Nephron progenitor cell (in vitro differentiated cells): ENCODE measurements at places on chromosomes 2 and 18.
A peak's percentile ranks its signal among the peaks of the same experiment; 100 is the strongest.

DNA sequence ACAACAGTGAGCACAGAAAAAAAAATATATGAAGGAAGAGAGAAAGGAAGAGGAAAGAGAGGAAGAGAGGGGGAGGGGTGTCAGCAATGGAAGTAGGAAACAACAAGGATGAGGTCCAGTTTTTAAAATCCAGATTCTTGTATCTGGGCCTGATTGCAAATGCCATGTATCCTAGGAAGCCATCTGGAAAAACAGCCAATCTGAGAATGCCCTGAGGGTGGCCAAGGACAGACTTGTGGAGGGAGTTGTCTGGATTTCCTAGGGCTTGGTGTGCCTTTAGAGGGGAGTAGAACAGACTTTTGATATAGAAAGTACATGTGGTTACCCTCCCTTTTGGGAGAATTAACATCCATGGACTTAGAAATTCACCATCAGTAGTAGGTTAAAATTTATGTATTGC is 47.1 kb downstream of the PRKCE start:
- no peak for DNase-seq

DNA sequence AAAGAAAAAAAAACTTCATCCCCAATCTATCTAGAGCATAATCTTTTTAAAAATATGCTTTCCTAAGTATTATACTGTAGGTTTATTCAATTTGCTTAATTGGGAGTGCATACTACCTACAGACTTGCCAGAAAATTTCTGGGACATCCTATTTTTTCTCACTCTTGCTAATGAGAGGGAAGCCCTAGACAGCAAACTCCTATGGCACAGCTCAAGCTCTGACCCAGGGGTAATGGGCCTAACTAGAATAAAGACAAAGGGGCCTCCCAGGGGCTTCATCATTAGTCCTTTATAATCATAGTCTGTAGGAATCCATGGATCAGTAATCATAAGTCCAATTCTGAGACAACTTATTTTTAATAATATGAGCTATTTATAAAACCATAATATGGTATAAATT is 142.6 kb upstream of the ITGA4 start:
- DNase-seq, result no peak

- no peak for DNase-seq
These were observed 612.6 kb upstream of the ACVR2A start for GRCh38 chr2:147232225-147232669.

DNA sequence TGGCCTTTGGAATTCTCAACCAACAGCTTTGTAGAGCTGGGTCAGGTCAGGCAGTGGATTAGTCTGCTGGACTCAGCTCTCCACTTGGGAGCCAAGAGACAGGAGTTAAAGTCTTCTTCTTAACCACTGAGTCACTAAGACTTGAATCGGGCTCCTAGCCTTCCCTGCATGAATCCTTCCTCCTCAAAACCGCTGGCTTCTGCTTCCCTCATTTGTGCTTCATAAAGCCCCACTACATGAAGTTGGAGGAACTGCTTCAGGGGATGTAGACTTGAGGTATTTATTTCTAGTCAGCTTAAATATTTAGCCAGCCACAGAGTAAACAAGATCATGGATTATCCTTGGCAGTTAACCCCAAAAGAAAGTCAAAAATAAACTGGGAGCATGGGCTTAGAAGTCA is 536.3 kb upstream of the TNP1 start:
- DNase-seq, result no peak

GRCh38 chr2:233482616-233483015 is 84.0 kb downstream of the USP40 start:
- DNase-seq, result no peak

GRCh38 chr2:237128026-237128703 is 42.5 kb downstream of the COPS8 start:
- peak; percentile 53 for DNase-seq

DNA sequence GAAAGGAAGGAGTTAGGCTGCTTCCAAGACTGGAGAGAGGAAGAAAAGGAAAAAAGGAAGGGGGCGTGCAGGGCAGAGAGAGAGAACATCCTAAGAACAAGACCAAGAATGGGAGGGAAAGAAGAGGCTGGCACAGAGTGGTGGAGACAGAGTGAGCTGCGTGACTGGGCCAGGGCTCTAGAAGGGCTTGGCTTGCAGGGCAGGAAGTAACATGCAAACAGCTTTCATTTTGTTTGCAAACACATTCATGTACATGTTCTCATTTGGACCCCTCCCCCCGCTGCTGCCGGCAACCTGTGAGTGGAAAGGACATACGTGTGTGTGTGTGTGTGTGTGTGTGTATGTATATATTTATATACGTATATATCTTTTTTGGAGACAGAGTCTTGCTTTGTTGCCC is 46.8 kb upstream of the DNMT3A start:
- no peak for DNase-seq
